ENCODE measurements at places on chromosomes 11 and 22.

- no peak for DNase-seq
Observed at GRCh38 chr11:6127881-6128280, 20.4 kb downstream of the OR56B4 start.

GRCh38 chr11:76339221-76339620 is 41.7 kb downstream of the THAP12 start:
- DNase-seq, result no peak

DNA sequence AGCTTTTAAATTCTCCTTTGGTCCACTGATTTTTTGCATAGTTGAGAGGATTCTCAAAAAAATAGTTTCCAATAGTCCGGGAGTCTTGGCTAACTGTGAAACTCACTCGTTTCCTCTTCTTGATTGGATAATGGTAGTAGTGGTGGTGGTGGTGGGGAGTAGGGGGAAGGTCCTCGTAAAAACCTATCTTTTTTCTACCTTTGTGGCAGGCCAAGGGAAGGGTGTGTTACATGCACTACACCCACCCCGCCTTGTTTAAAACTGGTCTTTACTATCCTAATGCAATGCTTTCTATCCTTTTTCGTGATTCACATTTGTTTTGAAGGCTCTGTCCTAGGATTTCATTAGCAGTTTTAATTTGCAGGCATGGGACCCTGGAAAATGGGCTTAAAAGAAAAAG is 4.8 kb downstream of the TEAD1 start:
- DNase-seq, result no peak

- DNase-seq, result peak; percentile 57
Observed at GRCh38 chr11:119375337-119376196, 5.9 kb downstream of the USP2 start.

DNA sequence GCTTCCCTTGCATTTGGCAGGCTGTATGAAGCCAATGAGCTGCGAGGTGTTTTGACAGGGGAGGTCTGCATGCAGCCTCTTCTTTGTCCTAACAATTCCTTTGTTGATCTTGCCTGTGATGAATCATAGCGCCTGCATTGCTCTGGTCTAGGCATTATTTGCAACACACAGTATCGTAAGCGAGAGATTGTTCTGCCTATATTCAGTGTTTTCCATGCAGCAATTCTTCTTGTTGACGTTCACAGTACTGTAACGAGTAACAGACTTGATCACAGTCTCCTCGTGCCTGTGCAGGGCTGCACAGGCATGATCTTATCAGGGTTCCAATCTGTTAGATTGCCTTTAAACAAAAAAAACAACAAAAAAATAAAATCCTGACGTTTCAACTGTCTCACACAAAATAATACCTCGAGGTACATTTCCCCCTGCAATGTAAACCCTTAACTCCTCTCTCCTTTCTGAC is 13.9 kb upstream of the ADSL start:
- no peak for DNase-seq

DNA sequence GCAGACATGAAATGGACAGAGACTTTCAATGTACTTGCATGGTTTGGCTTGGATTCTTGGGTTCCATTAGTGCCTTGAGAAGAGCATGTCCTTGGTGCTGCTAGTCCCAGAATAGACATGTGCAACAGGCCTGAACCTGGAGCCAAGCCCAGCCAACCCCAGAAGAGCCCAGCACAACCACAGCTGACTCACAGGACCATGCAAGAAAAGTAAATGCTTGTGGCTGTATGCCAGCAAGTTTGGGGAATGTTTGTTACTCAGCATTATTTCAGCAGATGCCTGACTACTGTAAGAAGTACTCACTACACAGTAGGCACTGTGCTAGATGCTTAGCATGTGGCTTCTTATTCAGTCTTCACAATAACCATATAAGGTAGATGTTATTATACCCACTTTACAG is 39.2 kb upstream of the HMGXB4 start:
- DNase-seq, result no peak

DNA sequence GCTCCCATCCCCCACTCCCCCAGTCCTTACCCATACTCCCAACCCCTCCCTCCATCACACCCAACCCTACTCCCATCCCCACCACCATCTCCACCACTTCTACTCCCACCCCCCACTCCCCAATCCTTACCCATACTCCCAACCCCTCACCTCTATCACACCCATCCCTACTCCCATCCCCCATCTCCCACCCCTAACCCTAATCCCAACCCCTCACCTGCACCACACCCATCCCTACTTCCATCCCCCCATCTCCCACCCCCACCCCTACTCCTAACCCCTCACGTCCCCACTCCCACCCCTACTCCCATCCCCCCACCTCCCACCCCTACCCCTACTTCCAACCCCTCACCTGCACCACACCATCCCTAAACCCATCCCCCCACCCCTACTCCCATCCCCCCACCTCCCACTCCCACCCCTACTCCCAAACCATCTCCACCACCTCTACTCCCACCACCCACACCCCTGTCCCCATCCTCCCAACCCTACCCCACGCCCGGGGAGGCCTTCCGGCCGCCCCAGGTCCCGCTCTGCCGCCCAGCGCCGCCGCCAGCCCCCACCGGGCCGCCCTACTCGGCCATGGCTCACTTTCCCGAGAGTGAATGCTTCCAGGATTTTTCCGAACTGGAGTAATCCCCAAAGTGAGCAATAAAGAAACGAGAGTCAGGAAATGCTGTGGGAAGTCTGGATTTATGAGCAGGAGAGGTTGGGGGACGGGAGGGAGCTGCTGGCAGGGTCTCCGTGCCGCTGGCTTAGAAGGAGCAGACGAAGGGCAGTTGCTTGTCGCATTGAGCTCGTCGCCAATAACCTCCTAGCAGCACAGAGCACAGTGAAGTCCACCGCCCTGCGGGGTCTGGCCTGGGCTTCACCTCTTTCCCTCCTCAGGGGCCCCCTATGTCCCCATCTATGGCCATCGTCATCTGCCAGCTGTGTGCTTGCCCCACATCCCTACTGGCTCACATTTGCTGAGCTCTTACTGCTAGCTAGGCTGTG is 4.6 kb downstream of the PRG3 start:
- no peak for DNase-seq

DNA sequence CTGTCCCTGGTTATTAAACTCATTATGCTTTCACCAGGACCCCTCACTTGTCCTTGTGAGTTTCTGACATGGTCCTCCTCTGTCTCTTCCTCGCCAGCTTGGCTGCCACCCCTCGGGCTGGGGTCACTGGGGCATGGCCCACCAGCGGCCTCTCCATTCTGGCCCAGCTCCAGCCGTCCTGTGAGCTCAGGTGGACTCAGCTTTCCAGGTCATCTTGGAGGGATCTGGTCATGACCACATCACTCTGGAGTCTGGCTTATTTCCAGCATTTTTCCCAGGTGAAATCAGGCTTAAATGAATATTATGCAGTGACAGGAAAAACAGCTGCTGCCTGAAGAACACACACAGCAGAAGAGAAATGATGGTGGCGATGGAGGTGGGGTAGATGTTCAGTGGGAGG is 224.5 kb downstream of the ADAMTS15 start:
- no peak for DNase-seq

DNA sequence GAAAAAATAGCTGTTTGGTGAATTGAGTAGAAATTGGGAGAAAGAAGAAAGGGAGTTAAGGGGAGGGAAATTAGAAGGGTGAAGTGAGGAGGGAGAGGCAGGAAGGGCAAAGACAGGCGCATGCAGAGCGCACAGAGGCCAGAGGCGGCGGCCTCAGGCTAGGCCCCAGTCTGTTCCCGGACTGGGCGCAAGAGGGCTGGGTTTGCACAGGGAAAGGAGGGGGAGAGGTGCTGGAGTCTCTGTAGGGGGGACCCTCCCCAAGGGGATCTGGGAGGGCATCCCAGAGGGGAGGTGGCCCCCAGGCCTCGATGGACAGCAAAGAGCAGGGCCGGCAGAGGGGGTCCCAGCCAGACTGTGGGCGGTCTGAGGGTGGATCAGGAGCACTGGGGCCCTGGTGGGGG is 1.3 kb upstream of the FLRT1 start:
- peak; percentile 72 for DNase-seq

- no peak for DNase-seq
Observed at GRCh38 chr11:96506953-96507354, 117.1 kb downstream of the JRKL start.

DNA sequence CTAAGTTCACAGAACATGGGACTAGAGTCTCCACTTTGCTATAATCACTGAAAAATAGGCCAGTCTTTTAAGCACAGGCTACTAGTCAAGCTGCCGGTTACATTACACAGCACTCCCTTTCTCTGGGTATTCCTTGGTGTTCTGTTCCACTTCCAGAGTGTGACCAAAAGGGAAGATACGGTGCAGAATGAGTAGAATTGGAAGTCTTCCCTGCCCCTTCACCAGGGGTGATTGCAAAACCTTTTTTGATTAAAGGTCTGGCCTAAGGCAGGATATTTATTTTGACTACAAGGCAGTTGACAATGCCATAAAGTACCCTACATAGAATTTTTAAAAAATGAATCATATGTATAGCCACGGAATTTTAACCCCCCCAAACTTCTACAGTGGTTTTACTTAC is 59.6 kb upstream of the ADORA2A start:
- no peak for DNase-seq

DNA sequence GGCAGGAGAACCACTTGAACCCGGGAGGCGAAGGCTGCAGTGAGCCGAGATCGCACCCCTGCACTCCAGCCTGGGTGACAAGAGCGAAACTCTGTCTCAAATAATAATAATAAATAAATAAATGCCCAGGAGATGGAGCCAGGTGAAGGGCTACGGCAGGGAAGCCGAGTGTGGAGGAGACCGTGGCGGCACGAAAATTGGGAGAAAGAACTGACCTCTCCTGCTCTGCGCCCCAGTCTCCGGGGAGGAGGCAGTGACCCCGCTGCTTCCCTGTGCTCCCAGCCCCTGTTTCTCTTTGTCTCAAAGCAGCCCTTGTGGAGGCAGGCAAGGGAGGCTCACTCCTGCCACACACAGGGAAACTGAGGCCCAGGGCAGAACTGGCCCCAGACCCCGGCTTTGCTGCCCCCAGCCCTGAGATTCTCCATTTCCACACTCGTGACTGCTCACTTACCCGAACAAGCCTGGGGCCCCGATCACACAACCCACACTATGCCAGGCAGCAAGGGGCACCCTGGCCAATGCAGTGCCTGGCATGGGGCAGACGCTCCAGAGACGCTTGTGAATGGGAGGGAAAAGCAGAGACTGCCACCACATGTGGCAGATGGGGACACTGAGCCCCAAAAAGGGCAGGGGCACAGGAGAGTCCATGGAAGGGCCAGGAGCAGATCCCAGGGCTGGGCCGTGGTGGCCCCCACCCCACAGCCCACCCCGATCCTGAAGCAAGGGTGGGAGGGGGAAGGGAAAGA is 80.4 kb upstream of the PRR5 start:
- DNase-seq, result no peak

DNA sequence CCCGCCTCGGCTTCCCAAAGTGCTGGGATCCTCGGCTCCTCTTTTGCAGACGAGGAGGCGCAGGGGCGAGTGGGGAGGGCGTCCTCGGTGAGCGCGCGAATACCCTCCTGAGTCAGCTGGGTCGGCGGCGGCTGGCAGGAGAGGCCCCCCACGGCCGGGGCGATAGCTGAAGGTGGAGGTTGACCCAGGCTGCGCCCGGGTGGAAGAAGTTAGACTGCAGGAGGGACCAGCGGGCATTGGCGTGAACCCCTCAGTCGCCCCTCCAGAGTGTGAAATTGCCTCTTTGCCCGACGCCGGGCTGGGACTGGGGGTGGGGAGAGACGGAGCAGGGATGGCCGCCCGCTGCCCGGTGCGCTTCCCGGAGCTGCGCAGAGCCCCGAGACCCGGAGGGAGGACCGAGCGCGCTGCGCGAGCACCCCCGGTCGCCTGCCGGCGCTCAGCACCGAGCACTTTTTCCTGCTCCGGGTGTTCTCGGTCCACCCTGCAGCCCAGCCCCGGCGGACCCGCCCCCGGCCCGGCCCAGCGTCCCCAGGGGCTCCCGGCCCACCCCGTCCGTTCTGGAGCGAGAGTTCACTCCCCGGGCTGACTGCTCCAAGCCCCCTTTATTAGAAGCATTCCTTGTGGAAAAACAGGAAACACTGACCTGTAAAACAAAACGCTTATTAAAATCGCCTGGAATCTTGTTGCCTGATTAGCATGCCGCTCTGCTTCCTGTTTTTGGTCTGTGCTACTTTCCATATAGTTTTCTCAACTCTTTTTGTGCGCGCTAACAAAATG is 13.7 kb upstream of the CPT1A start:
- DNase-seq, result peak; percentile 60

GRCh38 chr11:62370743-62371440 is 33.6 kb downstream of the ASRGL1 start:
- DNase-seq, result no peak

DNA sequence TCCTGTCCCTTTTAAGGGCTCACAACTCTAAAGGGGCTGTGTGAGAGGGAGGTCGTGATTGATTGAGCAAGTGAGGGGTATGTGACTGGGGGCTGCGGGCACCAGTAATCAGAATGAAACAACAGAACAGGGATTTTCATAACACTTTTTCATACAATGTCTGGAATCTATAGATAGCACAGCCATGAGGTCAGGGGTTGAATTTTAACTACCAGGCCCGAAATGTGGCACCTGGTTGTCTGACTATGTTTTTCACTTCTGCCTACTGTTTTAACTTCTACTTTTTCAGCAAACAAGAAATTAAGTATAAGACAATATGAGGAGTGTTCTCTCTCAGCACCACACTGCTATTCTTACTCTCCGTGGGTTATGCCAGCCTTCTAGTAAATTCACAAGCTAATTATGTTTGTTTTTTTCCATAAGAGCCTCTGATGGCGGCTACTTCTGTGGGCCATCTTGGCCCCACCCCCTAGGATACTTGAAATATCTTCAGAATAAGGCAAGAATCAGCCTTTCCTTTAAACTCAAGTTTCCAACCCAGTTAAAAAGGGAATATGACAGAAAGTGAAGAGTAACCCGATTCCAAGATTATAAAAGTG is 552.8 kb upstream of the CHORDC1 start:
- no peak for DNase-seq

DNA sequence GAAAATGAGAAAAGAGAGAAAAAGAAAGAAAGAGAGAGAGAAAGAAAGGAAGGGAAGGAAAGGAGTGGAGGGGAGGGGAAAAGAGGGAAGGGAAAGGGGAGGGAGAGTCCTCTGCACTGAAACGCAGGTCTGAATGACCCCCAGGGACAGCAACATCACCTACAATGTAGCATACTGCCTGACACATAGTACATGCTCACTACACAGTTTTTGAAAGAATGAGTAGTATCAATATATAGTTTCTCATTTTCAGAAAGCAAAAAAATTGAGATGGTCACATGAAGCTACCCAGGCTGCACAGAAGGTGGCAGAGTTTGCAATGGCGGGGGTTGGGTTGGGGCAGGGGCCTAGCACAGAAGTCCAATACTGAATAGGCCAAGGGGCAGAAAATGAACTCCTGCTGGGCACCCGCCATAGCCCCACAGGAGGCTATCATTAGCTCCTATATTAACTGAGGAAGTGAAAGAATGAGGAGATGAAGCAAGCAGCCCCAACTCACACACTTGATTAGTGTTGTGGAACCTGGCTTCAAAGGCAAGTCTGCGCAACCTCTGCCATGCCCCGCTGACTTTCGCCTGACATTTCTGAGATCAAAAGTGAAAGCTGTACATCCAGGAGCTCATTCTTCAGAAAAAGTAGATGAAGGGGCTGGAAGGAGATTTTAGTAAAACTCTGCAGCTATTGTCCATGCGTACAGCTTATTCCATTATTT is 241.2 kb upstream of the SYN3 start:
- DNase-seq, result peak; percentile 14
